ENCODE measurements at places on chromosomes 6 and 20.

GRCh38 chr20:17568972-17569521, 828 bp upstream of the DSTN start:
- DNase-seq, result peak; percentile 78

DNA sequence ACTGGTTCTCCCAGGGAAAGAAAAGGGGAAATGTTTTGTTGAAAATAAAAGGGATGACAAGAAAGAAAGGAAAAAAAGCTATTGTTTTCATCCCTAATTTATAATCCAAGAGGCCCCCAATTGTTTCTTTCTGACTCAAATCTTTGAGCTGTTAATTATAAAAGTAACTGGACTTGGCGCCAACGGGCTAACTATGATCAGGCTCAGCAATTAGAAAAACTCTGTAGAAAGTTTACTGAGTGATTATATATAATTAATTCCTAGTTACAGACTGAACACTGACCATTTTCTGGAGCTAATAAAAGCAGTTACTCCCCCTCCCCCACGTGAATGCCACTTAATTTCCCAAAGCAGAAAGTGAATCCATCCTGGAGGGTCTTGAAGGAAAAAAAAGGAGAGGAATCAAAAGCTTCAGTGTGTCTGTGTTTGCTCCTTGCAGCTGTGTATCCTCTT, 3.2 kb downstream of the ZMYND8 start:
- no peak for DNase-seq

DNA sequence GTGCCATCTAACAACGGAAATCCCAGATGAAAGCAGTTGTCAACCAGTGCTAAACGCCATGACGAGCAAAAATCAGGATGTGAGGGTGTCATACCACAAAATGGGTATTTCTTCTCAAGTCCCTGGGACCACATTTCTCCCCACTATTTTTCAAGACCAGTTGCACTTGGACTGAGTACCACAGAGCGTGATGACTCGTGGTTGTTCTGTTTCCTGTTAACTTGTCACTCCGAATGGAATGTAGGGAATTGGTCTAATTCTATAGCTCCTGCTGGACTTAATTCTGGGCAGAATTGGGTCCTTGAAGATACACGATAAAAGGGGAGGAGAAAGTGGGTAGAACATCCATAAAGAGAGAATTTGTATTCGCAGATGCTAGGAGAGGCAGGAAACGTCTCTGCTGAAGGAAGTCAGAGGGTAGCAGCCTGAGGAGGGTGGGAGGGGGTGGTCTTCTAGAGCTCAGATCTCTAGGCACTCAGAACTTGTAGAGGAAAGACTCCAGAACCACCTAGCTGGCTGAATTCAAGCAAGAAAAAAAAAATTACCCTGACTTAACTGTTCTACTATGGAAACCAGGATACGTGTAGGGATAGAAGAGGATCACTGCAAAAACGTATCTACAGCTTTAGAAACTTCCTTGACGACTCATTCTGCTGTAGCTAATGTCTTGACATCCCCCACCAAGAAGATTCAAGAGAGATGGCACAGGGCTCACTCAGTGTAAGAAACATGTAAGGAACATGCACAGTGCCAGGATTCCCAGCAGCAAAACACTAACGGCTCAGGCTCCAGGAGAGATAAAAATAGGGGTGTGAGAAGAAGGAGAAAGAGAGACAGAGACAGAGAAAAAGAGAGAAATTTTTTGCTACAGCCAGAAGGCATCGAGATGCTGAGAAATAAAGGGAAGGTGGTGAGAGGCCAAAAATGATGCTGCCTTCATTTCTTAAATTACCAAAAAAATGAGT, 494.7 kb downstream of the CD83 start:
- no peak for DNase-seq

DNA sequence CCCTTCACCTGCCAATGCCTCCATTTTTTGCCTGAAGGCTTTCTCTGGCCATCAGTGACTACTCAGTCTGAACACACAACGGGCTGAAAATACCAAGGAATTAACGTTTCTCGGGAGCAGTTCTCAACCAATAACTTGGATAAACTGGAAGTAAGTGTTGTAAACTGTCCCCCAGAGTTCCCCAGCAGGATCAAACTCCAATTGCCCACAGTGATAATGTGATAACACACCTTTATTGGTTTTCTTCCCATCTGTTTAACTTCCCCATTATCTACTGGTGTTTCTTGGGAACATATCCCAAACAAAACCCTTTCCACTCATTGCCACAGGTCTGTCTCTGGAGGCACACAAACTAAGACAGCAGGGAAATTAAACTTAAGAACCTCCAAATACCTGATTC, 21.8 kb upstream of the FAM135A start:
- no peak for DNase-seq

- DNase-seq, result no peak
Measured at GRCh38 chr6:111683749-111684267, 78.1 kb upstream of the TRAF3IP2 start.

GRCh38 chr6:147774856-147775255, 266.4 kb downstream of the SAMD5 start:
- no peak for DNase-seq

DNA sequence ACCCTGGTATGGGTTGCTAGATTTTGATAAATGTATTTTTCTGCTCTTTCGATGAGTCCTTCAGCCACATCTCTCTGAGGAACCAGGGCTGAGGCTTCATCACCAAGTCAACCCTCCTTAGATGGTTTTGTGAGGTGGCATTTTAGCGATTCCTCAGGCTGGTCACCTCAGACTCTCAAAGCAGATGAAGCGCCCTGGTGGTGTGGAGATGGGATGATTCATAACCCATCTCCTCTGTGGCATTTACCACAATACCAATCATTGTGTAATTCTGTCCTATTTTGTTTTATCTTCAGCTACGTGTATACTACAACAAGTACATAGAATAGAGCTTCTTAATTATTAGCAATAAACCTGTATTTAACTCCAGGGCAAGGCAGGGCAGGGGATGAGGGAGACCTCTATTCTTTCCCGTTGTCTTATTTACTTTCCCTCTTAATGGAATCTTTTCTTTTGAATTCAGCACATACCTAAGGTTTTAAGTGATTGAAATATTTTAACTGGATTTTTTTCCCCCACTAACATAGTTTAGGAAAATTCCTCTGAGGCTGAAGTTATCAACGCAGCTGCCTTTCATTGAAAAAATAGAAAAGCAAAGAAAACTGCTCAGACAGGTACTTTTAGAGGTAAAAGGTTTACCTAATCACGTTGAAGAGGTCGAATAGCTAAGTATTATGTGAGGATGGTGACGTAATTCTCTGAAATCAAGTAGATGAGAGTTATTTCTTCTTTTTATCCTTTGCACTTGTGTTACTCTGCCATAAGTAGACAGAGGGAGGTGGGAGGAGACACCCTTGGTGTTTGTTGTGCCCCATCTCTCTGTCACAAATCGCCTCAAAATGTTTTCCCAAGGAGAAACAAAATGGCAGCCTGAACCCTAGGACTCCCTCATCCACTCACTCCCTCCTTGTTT, 57.4 kb upstream of the EDN3 start:
- DNase-seq, result peak; percentile 81

- no peak for DNase-seq
Measured at GRCh38 chr20:62232194-62232593, 6.1 kb upstream of the OSBPL2 start.

DNA sequence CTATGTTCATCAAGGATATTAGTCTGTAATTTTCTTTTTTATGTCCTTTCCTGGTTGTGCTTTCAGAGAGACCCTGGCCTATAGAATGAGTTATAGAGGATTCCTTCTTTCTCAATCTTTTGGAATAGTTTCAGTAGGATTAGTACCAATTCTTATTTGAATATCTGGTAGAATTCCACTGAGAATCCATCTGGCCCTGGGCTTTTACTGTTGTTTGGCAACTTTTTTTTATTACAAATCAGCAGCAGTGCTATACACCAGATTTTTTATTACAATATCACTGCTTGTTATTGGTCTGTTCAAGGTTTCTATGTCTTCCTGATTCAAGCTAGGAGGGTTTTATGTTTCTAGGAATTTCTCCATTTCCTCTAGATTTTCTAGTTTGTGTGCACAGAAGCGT, 50.0 kb upstream of the NRSN1 start:
- no peak for DNase-seq

GRCh38 chr6:149935668-149936067, 6.1 kb upstream of the ULBP2 start:
- DNase-seq, result no peak

DNA sequence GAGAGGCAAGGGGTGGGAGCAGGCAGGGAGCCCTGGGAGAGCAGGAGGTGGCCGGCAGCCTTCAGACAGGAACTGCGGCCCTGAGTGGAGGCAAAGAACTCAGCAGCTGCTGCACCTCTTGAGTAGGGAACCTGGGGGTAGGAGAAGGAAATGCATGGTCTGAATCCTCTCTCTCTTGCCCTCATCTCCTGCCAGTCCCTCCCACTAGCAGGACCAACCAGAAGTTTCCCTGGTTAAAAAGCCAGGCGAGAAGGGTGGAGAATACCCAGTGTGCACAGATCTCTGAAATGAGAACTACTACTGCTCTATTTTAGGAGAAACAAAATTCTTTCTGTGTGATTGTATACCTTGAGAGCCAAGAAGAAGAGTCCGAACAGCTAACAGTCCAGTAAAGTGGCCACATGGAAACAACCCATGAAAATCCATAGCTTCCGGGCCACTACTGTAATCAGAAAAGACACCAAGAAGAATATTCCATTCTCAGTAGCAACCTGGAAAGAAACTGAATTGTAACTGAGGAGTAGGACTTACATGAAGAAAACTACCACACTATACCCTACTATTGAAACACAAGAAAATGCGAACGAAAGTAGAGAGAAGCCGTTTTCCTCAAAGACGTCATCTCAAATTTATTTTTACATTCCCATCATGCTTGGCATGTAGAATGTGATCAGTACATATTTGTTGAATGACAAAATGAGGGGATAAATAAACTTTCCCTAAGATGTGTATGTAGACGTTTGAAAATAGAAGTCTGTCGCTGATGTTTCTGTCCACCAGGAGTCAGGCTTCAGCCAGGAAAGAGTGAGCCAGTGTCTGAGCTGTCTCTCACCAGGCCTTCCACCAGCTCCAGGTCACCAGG, 25.6 kb downstream of the WRNIP1 start:
- peak; percentile 71 for DNase-seq

DNA sequence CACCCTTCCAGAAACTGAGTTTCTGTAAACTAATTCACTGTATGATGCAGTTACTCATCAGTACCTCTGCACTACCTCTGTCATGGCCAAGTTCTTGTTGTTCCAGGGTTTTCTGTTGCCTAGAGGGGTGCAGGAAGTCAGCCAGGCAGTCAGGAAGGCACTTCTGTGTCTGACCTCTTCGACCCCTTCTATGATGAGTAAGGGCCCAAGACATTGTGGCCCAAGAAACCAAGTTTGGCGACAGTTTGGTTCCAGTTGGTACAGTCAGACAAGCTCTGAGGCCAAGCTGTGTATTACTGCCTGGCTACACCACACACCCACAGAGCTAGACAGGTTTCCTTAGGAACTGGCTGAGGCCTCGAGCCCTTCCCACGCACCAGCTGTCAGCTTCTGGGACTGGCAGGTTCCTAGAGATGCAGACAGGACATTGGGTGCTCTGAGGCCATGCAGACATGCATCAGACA, 41.2 kb downstream of the TRAF3IP2 start:
- DNase-seq, result no peak

GRCh38 chr6:72624557-72625160, 2.8 kb downstream of the KCNQ5 start:
- peak; percentile 47 for DNase-seq

DNA sequence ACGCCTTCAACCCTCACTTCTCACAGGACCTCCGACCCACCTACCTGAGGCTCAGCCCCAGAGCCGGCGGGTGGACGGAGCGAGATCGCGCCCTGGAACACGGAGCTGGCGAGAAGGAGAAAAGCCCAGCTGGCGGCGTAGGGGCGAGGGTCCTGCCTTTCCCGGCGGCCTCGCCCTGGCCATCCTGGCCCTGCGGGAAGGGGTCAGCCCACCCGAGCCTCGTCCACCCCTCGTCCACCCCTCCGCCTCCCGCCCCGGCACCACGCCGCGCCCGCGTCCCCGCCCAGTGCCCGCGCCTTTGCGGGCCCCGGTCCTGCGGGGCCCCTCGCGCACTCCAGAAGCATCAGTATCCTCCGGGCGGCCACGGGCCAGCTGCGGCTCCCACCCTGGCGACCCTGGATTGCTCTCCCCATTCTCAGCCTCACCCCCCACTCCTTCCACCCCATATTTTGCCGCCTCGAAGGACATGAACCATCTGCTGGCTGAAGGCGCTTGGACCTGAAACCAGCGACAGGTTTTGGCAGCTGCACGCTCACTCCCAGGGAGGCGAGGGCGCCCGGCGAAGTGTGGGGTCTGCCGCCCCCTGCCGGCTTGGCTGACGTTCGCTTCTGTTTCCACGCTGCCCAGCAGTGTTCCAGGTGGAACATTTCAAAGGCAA, 65.1 kb downstream of the PLG start:
- DNase-seq, result peak; percentile 80

- DNase-seq, result no peak
Measured at GRCh38 chr6:24642061-24642460, 3.9 kb downstream of the KIAA0319 start.

DNA sequence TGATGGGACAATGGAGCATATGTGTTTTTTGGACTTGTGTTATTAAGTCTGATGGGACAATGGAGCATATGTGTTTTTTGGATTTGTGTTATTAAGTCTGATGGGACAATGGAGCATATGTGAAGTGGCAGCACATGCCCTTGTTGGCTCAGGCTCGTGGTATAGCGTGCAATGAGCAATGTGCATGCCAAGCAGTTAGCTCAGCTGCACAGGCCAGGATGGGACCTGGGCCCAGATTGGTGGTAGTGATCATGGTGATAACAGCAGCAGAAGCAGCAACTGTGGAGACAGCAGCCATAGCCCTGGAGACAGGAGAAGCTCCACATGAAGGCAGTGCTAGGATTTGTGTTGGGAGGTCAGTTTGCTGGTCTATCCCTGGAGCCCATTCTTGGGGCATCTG, 61.1 kb downstream of the IL20RA start:
- no peak for DNase-seq

DNA sequence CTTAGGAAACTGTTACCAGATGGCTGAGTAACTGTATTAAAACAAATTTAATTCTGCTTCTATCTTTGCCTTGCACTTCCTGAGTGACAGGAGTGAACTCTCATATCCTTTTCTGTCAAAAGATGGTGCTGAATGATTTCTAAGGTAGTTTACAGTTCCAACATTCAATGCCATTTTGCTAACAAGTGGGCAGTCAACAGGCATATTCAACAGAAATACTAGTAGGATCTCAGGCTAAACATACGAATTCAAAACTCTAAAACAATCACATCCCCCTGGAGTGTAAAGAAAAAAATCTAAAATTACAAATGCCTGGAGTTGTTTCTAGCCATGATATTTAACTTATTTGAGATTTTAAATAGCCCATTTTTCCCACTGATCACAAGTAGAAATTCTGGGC, 6.7 kb downstream of the PSMB9 start:
- no peak for DNase-seq

GRCh38 chr20:4708856-4709255, 12.9 kb upstream of the PRND start:
- DNase-seq, result no peak

- no peak for DNase-seq
Measured at GRCh38 chr6:47061309-47062300, 19.5 kb upstream of the ADGRF1 start.

GRCh38 chr6:116313101-116313776, 33.5 kb upstream of the TSPYL1 start:
- no peak for DNase-seq

Measured in urothelium cell line (cell line).